ENCODE measurements at places on chromosomes 7 and 10.

DNA sequence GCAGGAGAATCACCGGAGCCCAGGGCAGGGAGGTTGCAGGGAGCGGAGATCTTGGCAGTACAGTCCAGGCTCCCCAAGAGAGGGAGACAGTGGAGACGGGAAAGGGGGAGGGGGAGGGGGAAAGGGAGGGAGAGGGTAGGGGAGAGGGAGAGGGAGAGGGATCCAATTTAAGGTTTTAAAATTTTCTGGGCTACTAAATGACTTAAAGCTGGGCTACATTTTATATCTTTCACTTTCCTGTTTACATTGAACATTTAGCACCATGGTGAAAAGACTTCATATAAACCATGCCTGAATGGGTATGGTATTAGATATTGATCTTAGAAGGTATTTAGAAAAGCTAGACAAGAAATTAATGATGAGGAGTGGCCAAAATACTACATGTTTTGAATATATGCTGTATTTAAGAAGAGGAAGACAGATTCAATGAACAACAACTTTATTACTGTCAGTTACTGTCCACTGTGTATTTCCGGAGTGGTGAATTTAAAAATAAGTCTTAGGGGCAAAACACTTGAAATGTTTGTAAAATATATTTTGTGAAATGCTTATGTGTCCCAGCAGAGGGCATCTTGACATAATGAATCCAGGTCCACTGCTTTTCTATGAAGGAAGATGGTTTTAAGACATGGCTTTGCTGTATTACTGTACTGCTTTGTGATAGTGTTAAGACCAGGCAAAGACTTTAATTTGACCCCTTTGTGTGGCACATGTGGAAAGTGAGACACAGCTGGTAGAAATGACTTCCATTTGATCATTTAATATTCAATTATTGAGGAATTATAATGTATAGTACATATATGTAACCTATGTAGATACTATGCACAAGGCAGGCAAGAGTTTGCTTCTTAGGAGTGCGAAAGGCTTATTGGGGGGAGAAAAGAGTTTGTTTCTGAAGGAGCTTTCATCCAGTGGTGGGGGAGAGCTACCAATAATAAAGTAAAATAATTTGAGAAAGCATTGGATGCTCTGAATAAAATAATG, 52.8 kb downstream of the NRF1 start:
- peak; percentile 35 for DNase-seq

GRCh38 chr7:15440482-15440881, 121.3 kb downstream of the AGMO start:
- no peak for DNase-seq

DNA sequence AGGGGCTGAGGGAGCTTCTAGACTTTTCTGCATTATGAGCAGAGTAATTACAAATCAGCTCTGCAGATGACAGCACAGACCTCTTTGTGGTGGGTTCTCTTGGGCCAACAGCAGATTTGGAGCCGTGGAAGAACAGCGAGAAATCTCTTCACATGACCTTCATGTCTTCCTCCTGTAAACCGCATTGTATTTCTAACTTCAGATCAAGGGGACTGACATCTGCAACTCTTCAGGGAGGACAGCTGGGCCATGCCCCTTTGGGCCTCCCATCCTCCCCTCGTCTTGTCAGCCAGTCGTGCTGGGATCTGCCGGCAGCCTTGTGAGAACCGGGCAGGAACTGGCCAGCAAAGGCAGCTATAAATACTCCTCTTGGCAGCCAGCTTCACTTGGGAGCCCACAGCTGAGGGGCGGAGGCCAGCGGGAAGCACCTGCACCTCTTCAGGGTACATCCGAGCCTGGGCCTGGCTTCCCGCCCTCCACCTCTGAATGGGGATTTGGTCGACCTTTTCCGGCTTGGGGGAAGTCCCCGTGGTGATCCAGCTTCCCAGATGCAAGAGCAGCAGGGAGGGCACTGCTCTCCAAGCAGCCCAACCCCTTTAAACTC, 54.7 kb downstream of the STEAP1B start:
- no peak for DNase-seq

GRCh38 chr7:18013936-18014335, 13.7 kb downstream of the PRPS1L1 start:
- no peak for DNase-seq

- no peak for DNase-seq
These were observed 64.0 kb downstream of the MTPAP start for GRCh38 chr10:30284865-30285594.

DNA sequence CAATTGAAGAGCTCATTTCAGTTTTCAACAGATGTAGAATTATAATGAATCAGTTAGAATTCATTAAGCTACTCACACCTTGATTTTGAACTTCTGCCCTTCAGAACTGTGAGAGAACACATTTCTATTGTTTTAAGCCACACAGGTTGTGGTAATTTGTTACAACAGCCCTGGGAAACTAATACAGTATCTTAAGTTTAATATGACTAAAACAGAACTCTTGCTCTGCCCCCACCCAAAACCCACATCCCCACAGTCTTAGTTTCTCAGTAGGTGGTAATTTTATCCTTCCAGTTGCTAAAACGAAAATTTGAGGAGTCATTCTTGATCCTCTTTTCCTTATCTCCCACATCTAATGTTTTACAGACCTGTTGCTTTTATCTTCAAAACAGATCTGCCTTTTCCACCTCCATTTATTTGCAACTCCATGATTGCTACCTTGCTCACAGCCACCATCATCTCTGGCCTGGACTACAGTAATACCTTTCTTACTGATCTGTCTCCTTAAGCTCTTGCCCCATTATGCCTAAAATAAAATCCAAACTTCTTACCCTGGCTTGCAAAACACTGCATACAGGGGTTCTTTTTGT, 72.8 kb upstream of the NXPH1 start:
- no peak for DNase-seq
